ENCODE measurements at places on chromosomes 13 and 19.

DNA sequence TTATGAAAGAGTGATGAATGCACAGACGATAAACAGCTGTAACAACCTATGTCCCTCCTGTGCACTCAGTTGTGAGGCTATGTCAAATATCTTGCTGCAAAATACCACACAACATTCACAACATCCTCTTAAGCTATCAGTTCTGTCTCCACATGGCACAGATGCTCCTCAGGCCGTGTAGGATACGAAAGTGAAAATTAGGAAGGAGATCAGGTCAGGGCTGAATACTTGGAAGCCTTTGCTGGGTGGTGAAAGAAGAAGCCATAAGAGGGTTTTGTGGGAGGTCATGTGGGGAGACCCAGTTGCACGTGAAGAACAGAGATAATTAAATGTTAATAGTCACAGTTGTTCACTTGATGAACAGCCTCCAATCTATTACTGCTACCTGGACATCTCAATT, 58.9 kb downstream of the RXFP2 start:
- no peak overlapping the region for H3K27ac ChIP-seq
- no peak for ATAC-seq
- no peaks in the 10 kb centered on the region for H3K27me3 ChIP-seq
- H3K4me3 ChIP-seq = no peak overlapping the region
- H3K4me1 ChIP-seq = no peaks in the 10 kb centered on the region

DNA sequence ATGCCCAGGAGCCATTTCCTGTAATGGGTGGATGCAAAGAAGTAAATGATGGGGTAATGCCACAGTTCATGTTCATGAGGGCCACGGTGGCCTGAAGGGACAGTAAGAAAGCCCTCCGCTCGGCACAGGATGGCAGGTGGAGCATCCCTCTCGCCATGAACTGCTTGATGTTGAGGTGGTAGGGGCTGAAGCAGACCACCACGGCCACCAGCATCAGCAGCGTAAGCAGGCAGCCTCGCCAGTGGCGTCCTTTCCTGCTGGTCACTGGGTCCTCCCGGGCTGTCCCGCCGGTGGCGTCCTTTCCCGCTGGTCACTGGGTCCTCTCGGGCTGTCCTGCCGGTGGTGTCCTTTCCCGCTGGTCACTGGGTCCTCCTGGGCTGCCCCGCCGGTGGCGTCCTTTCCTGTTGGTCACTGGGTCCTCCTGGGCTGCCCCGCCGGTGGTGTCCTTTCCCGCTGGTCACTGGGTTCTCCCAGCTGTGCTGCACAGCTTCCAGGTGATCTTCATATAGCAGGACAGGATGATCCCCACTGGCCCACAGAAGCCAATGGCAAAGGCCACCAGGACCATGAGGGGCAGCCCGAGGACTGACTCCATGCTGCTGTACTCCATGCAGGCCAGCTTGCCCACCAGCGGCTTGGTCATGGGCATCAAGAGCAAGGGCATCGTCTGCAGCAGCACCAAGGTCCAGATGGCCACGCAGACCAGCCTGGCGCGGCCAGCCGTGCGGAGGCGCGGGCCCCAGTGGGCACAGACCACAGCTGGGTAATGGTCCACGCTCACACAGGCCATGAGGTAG, 93.2 kb upstream of the TM9SF2 start:
- H3K4me1 ChIP-seq = no peaks in the 10 kb centered on the region
- H3K27me3 ChIP-seq = no peaks in the 10 kb centered on the region
- no peak overlapping the region for H3K4me3 ChIP-seq
- H3K36me3 ChIP-seq = no peaks in the 10 kb centered on the region
- no peak for ATAC-seq

- H3K27me3 ChIP-seq = no peaks in the 10 kb centered on the region
- H3K4me3 ChIP-seq = peak overlapping the region; percentile 65
- no peak for ATAC-seq
Observed at GRCh38 chr19:40056505-40056904, 474 bp upstream of the ZNF780B start.

GRCh38 chr19:41295499-41295898, 14.5 kb upstream of the CCDC97 start:
- no peak for ATAC-seq
- H3K4me3 ChIP-seq = no peak overlapping the region
- no peak overlapping the region for H3K27ac ChIP-seq
- peaks cover 8% of the 10 kb centered on the region for H3K36me3 ChIP-seq
- peaks cover 9% of the 10 kb centered on the region for H3K4me1 ChIP-seq

DNA sequence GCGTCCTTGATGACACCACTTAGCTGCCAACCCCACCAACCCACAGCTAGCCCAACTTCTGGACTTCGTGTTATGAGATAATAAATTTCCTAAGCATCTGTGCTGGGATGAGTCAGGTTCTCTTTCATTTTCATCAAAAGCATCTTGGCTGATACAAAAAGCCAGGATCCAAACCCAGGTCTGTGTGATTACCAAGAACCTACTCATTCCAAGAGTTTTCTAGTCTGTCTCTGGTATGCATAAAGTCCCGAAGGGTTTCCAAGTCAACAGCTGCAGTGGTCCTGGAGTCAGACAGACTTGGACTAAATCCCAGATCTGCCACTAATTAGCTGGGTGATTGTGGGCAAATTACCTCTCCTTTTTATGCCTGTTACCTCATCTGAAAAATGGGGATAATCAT, 55.5 kb upstream of the SERP2 start:
- ATAC-seq = peak; percentile 56
- H3K36me3 ChIP-seq = no peaks in the 10 kb centered on the region
- no peak overlapping the region for H3K4me3 ChIP-seq
- H3K27ac ChIP-seq = peak overlapping the region; percentile 72
- no peaks in the 10 kb centered on the region for H3K27me3 ChIP-seq

GRCh38 chr19:18839465-18840287, 7.9 kb downstream of the UPF1 start:
- H3K4me1 ChIP-seq = no peaks in the 10 kb centered on the region
- H3K36me3 ChIP-seq = no peaks in the 10 kb centered on the region
- ATAC-seq = no peak
- H3K27me3 ChIP-seq = no peaks in the 10 kb centered on the region

DNA sequence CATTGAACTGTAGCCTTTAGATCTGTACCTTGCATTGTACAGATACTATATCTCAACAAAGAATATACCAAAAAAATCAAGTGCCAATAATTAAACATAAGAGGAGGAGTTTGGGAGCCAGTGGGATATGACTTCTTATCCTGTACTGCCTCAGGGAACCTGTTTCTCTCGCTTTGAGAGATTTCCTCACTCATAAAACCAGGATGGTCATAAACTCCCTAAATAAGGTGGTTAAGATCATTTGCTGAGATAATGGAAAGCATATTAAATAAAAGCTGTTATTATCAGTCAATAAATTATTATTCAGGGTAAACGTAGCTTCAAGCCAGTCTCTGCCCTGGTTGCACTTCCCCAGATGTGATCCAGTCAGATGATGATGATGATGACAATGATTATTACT, 17.0 kb downstream of the OPA3 start:
- peaks cover 9% of the 10 kb centered on the region for H3K4me1 ChIP-seq
- H3K27ac ChIP-seq = no peak overlapping the region
- no peaks in the 10 kb centered on the region for H3K27me3 ChIP-seq
- H3K4me3 ChIP-seq = no peak overlapping the region
- no peaks in the 10 kb centered on the region for H3K36me3 ChIP-seq

DNA sequence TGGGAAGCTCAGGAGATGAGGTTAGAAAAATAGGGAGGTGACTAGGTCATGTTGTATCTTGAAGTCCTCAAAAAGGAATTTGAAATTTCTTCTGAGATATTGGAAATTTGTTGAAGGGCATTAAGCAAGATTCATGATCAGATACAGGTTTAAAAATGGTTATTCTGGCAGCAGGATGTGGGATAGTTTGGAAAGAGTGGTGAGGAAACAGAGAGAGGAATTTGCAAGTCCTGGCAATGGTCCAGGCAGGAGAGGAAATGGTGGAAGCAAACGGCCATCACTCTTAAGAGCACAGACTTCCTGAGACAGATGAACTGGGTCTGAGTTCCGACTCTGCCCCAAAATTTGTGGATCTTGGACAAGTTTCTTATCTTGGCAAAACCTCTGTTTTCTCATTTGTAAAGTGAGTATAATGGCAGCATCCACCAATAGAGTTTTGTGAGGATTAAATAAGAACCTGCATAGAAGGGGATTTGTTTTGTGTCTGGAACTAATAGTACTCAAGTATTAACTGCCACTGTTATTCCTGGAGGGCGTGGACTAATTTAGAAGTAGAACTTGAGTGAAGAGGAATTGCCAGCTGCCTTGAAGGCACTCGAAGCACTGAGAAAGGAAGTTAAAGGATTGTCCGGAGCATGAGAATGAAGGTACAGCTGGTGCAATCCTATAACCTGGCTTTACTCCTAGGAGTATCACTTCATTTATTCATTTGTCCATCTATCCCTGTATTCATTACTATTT, 99.6 kb downstream of the CCNA1 start:
- no peaks in the 10 kb centered on the region for H3K4me1 ChIP-seq
- no peak for ATAC-seq
- H3K27ac ChIP-seq = no peak overlapping the region

DNA sequence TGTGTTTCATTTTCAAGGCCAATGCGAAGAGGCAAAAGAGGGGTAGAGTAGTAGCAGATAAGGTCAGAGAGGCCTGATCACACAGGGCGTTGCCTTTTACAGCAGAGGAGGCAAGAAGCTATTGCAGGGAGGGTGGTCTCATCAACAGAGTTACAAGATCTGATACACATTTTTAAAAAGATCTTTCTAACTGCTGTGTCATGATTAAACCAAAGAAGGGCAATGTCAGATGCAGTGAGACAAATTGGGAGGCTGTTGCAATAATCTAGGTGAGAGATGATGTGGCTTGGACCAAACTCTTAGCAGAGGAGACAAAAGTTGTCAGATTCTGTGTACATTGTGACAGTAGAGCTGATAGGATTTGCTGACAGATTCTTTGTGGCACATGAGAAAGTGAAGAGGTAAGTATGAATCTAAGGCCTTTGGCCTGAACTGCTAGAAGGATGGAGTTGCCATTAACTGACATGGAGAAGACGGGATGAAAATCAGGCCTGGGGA, 13.0 kb upstream of the LRRC63 start:
- H3K27ac ChIP-seq = no peak overlapping the region
- no peaks in the 10 kb centered on the region for H3K4me1 ChIP-seq
- no peak overlapping the region for H3K4me3 ChIP-seq
- no peak for ATAC-seq
- H3K27me3 ChIP-seq = no peaks in the 10 kb centered on the region

DNA sequence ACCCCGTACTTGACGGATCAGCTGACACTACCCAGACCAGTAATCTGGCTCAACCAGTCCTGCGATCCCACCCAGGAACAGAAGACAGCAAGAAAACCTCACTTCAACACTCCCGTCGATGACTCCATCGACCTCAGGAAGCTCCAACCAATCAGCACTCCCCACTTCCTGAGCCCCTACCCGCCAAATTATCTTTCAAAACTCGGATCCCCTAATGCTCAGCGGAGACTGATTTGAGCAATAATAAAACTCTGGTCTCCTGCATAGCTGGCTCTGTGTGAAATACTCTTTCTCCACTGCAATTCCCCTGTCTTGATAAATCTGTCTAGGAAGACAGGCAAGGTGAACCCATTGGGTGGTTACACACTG, 1.2 kb downstream of the LSM4 start:
- no peak for ATAC-seq
- no peaks in the 10 kb centered on the region for H3K27me3 ChIP-seq
- H3K4me3 ChIP-seq = no peak overlapping the region
- H3K27ac ChIP-seq = no peak overlapping the region
- no peaks in the 10 kb centered on the region for H3K36me3 ChIP-seq

DNA sequence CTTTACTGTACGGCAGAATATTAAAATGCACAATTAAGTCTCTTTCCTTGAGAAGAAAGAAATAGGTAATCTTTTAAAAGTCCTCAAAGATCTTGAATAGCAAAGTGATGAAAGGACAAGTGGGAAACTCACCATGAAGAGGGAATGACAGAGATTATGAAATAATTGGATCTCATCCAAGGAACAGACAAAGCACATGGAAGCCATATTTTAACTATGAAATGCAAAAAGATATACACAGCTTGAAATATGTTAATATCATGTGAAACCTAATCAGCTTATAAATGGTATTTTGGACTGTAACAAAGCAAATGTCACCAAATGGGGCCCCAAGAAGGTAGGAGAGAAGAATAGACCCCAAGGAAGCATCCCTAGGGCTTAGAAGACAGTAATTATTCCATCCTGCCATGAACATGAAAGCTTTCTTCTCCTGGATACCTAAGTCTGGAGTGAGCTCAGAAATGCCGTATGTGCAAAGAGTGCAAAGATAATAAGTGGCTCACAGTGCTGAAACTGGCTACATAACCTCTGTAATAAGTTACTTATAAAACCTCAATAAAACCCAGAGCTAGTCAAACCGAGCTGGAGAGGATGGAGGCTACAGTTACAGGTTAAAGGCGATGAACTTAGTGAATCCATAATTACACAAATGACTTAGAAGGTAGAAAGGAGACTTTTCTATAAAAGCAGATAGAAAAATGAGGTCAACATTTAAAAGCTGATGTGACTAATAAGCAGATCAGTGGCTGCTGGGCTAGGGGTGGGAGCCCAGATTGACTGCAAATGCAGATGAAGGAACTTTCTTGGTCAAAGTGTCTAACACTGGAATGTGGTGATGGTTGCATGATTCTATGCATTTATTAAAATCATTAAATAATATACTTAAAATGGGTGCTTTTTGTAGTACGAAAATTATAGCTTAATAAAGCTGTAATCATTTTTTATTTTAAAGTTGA, 34.4 kb downstream of the DCLK1 start:
- H3K4me3 ChIP-seq = no peak overlapping the region
- no peaks in the 10 kb centered on the region for H3K36me3 ChIP-seq
- H3K4me1 ChIP-seq = no peaks in the 10 kb centered on the region
- ATAC-seq = no peak
- H3K27ac ChIP-seq = no peak overlapping the region

DNA sequence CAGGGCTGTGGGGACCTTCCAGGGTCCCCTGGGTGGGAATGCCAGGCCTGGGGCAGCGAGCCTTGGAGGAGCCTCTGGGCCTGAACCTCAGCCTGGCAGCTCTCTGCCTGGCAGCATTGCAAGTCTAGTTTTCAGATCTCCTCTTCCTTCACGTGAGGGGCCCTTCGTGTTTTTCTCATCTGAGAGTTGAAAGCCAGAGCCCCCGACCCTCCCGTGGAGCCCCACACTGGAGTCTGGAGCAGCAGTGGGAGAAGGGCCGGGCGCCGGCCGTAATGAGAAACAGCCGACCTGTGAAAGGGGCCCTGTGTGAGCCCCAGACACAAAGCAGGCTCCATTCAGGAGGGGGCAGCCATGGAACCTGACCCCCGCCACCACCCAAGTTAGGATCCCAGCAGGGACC, 19.3 kb downstream of the TMED1 start:
- H3K27me3 ChIP-seq = no peaks in the 10 kb centered on the region
- no peak overlapping the region for H3K4me3 ChIP-seq
- no peaks in the 10 kb centered on the region for H3K36me3 ChIP-seq
- ATAC-seq = no peak
- no peak overlapping the region for H3K27ac ChIP-seq
- peaks cover 17% of the 10 kb centered on the region for H3K4me1 ChIP-seq

Measured in gastroesophageal sphincter (tissue), 4 donors.